Stimulated activated CD8-positive, alpha-beta memory T cell treated with anti-CD3 and anti-CD28 coated beads, Interleukin-7, amount 100 ng/mL, for 1 hour (primary cell): ENCODE measurements at places on chromosomes 7 and 10.

GRCh38 chr10:33224251-33224965, 110.1 kb downstream of the NRP1 start:
- no peak for DNase-seq

DNA sequence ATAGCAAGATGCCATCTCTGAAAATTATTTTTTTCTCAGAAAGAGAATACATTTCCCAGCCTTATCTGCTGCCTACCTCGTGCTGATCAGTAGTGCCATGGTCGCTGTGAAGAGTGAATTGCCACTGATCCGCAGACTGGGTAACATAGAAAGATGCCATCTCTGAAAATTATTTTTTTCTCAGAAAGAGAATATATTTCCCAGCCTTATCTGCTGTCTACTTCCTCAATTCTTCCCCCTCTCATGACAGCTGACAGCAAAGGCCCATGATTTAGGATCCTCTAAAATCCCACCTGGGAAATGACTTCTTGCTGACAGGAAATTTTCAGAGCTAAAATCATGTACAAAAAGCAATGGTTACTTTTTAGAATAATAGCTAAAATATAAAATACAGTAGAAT, 92.5 kb upstream of the AHR start:
- DNase-seq: no peak

- DNase-seq: no peak
These were observed 252.4 kb upstream of the TPK1 start for GRCh38 chr7:145088111-145088745.

DNA sequence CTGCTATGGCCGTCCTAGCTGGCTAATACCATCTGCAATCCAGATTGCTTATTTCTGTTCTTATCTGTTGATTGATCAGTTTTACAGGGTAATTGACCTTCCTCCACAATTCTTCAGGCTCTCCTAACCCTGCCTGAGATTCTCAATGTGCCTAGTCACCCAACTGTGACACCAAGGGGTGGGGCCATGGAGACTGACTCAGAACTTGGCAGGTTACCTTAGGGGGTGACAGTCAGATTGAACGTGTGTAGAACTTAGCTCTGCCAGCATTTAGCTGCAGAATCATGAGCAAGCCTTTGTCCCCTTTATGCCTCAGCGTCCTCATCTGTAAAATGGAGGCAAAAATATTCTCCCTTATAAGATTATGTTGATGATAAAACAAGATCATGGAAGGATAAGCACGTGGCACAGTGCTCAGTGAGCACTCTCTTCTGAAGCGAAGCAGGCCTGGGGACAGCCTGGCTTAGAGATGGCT, 19.1 kb upstream of the LEP start:
- DNase-seq: no peak

DNA sequence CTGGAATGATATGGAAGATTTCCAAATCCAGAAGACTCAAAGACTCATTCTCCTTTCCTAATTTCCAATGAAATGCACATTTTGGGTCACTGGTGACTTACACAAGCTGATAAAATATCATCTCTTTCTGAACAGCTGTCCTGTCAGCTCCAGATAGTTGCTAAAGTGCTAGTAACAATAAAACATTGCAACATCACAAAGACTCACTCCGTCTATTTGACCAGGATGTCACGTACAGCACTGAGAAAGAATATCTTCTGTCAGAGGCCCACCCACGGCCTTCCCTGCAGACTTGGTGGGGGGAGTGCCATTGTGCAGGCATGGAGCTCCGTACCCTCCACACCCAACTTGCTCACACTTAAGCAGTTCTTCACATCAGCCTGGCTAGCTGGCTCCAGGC, 78.9 kb upstream of the EGR2 start:
- DNase-seq: no peak

DNA sequence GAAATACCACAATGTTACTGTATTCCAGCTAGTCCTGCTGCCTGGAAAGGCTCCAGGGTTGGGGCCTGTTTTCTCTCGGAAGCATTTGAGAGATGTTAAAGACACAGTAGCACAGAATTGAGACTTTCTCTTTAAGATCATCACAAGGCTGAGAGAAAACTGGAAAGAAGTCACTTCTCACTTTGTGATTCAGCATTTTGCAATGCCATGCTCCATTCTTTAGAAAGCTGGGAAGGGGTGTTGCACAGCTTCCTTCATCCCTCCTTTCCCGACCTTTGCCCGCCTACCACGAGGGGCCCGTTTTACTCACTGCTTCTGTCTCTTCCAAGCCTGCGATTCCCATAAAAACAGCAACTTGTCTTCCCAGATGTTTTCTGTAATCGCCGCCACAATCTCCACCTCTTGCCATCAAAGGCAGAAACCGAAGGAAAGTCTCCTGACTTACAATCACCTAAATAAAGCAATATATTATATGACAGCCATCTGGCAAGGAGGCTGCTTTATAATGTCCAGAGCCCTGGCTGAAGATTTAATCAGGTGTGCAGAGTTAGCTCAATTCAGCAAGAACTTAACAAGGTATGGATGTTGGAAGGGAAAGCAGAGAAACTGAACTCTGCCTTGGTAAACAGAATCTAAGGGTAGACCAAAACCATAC, 18.9 kb downstream of the NOD1 start:
- DNase-seq: no peak

DNA sequence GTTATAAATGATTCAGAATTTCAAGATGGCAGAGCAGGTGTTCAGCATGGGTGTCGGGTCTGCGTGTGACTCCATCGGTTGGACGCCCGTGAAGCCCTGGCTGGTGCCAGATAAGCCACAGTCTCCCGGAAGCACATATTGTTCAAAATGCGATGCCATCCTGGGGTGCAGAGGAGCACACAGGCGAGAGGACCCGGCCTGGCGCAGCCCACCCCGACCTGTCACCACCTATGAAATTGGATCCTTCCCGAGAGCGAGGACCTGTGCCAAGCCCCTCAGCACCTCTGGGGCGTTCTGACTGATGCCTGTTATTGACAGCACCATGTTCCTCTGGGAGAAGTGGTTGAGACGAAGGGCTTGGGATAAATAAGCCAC, 110.1 kb downstream of the ACTR3B start:
- DNase-seq: no peak

GRCh38 chr7:82162289-82162688, 281.3 kb downstream of the CACNA2D1 start:
- DNase-seq: no peak

- DNase-seq: no peak
These were observed 23.2 kb downstream of the PPP1R17 start for GRCh38 chr7:31710171-31710570.

GRCh38 chr7:124201768-124202349, 169.0 kb upstream of the TMEM229A start:
- no peak for DNase-seq

DNA sequence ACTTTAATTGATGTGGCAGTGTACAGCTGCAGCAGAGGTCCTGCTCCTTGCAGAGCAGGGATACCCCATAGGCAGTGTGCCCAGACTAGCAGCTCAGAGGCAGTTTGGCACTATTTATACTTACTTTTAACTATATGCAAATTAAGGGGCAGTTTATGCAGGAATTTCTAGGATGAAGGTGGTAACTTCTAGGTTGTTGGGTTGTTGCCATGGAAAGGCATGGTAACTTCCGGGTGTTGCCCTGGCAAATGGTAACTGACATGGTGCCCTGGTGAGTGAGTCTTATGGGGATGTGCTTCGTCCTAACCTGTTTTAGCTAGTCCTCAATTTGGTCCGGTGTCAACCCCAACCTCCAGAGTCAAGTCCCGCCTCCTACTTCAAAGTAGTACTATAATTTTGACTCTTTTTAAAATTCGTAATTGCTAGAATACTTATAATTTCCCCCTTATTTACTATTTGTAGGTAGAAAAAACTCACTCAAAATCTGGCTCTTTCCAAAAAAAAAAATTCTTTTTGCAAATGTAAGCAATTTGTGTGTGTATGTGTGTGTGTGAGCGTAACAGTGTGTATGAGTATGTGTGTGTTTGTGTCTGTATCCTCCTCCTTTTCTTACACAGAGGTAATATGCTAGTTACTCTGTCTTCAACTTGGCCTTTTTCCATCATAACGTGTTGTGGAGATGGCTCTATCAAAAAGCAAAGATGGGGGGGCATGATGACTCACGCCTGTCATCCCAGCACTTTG, 5.9 kb downstream of the COL26A1 start:
- DNase-seq: no peak

GRCh38 chr7:7517754-7518153, 17.9 kb downstream of the COL28A1 start:
- DNase-seq: no peak

GRCh38 chr10:62904281-62904875, 88.2 kb upstream of the EGR2 start:
- no peak for DNase-seq

DNA sequence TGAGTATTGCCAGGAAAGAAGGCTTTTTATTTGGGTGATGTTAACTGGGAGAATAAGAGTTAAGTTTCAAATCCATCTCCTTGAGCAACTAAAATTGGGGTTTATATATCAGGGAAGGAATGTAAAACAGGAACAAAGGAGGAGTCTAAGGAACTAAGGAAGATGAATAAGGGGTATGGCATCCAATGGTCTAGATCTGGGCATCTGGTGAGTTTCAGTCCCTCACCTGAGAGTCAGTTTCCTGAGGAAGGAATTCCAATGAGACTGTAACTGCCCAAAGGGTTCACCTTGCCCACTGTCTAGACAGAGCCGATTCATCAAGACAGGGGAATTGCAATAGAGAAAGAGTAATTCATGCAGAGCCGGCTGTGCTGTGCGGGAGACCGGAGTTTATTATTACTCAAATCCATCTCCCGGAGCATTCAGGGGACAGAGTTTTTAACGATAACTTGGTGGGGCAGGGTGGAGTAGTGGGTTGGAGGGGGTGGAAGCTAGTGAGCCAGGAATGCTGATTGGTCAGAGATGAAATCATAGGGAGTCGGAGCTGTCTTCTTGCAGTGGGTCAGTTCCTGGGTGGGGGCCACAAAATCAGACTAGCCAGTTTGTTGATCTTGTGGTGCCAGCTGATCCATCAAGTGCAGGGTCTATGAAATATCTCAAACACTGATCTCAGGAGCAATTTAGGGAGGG, 188.3 kb upstream of the STK17A start:
- no peak for DNase-seq

DNA sequence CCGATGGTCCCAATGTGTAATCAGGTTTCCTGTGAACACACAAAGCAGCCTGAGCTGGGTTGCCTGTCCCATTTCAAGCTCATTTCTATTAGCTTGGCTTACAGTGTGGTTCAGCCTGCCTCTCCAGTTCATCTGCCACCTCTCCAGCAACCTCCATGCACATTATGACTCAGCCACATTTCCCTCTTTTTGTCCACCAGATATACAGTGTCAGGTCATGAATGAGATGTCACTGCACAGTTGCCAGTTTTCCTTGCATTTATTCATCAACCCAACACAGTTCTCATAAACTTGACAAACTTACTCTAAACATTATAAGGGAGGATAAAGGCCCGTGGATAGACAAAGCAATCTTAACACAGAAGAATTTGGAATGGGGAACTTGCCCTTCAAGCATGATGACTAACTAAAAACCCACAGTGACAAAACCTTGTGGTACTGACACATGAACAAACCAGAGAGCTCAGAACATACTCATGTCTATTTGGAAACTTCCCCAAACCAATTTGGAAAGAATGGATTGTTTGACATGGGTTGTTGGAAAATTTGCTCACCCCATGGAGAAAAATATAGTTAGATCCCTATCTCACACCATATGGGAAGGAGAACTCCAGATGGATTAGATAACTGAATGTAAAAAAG, 2.5 kb upstream of the CFAP58 start:
- DNase-seq: no peak

- DNase-seq: no peak
These were observed 24.8 kb upstream of the DLD start for GRCh38 chr7:107865956-107866775.

- DNase-seq: no peak
These were observed 304.1 kb downstream of the IPMK start for GRCh38 chr10:57963546-57963945.

GRCh38 chr7:63071396-63071795, 927.3 kb upstream of the ZNF722 start:
- no peak for DNase-seq

GRCh38 chr7:28988810-28989209, 30.7 kb upstream of the TRIL start:
- DNase-seq: no peak
